ENCODE measurements at places on chromosomes 2 and 18.

DNA sequence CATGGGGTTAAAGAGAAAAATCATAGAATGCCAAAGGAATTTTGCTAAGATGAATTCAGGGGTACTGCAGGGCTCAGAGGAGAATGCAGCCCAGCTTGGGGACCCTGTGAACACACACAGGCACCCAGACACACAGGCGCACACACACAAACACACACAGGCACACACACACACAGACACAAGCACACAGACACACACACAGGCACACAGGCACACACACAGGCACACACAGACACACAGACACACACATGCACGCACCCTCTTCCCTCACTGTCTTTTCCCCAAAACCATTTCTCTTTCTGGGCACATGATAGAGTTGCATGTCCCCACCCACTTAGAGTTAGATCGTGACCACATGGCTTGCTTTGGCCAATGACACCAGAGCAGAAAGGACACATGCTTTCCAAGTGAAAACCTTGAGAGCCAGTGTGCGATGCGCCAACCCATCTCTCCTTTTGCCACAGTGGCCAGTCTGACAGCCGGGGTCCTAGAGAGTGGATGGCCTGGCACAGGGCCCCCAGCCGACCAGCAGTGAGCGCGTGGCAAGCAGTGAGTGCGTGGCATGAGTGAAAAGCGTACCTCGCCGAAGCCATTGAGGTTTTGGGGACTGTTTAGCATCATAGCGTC is 163.3 kb downstream of the KLHL29 start:
- DNase-seq: no peak

DNA sequence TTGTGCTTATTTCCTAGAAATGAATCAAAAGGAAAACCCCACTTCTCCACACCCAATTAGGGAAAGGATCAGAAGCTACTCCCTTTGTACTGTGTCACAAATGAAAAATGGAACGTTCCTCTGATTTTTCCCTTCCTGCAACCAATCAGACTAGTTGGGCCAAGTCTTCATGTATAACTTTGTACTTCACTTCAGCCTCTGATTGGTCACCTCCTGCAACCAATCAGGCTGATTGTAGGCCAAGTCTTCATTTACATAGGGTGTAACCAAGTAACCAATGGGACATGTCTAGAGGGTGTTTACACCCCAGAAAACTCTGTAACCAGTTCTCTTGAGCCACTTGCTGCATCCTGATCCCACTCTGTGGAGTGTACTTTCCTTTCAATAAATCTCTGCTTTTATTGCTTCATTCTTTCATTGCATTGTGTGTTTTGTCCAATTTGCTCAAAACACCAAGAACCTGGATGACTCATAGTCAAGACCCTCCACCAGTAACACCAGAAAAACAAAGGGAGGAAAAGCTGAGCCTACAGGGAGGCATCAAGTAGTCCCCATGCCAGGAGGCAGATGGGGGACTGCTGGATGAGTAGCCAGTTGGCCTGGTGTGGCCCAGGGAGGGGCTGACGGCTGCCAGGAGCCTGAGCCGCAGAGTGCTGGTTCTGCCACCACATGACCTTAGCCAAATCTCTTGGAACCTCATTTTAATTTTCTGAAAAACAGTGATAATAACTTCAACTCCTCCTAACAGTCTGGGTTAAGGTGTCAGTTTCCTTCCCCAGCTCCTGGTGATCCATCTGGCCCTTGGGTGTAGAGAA is 46.1 kb downstream of the SOWAHC start:
- no peak for DNase-seq

- DNase-seq: no peak
Measured at GRCh38 chr2:41932241-41933045, 115.4 kb upstream of the PKDCC start.

DNA sequence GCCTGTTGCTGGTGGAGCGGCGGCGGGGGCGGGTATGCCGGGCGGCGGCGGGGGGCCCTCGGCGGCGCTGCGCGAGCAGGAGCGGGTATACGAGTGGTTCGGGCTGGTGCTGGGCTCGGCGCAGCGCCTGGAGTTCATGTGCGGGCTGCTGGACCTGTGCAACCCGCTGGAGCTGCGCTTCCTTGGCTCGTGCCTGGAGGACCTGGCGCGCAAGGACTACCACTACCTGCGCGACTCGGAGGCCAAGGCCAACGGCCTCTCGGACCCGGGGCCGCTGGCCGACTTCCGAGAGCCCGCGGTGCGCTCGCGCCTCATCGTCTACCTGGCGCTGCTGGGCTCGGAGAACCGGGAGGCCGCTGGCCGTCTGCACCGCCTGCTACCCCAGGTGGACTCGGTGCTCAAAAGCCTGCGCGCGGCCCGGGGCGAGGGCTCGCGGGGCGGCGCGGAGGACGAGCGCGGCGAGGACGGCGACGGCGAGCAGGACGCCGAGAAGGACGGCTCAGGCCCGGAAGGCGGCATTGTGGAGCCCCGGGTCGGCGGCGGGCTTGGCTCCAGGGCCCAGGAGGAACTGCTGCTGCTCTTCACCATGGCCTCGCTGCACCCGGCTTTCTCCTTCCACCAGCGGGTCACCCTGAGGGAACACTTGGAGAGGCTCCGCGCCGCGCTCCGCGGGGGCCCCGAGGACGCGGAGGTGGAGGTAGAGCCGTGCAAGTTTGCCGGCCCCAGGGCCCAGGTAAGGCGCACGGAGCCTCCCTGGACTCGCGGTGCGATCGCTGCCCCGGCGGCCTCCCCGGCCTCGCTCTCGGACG is 1.0 kb downstream of the ZCCHC2 start:
- peak; percentile 37 for DNase-seq

DNA sequence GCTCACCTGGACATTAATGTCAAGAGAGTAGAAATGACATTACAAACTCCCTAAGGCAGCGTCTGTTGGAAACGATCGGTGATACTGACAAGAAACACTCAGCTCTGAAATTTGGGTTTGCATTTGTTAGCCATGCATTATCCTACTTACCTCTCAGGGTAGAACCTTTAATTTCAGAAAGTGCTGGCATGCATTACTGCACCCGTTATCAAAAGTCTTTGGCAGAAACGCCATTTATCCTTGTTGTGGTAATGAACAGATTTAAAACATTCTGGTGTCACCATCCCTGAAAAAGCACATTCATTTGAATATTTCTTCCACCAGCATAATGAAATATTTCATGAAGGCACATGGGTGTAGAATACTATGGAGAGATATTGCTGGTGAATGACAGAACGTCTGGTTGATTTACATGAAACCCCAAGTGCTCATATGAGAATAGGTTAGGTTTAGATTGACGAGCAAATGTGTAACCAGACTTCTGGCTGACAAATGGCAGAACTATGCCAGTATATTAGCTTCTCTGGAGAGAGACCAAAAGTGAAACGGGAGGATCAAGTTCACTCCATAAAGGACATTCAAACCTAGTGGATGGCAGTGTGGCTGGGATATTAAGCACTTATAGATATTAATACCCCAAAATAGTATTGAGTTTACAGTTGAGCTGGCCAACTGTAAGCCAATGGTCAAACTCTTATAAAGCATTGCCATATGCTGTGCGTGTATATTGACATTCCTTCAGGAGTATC is 53.5 kb upstream of the ITGB6 start:
- DNase-seq: no peak

GRCh38 chr2:221095356-221095755 is 476.7 kb downstream of the EPHA4 start:
- no peak for DNase-seq

- DNase-seq: no peak
Measured at GRCh38 chr18:79043288-79043687, 25.9 kb upstream of the ATP9B start.

GRCh38 chr18:12552879-12553242 is 105.0 kb downstream of the SPIRE1 start:
- DNase-seq: no peak

DNA sequence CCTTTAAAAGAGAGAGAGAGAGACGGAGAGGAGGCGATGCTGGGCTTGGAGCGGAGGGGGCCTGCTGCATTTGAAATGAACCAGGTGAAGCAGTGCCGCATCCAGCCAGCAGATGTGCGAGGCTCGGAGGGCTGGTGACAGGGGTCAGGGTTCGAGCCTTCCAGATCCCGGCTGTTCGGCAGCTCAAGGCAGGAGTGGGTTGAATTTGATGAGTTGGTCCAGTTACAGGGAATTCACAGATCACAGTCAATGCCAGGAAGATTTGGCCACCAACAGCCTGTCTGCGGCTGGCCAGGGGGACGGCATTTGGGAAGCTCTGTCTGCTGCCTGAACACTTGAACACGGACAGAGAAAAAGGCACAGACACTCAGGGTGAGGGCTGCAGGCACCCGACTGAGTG is 48.6 kb downstream of the PTGR3 start:
- DNase-seq: no peak

DNA sequence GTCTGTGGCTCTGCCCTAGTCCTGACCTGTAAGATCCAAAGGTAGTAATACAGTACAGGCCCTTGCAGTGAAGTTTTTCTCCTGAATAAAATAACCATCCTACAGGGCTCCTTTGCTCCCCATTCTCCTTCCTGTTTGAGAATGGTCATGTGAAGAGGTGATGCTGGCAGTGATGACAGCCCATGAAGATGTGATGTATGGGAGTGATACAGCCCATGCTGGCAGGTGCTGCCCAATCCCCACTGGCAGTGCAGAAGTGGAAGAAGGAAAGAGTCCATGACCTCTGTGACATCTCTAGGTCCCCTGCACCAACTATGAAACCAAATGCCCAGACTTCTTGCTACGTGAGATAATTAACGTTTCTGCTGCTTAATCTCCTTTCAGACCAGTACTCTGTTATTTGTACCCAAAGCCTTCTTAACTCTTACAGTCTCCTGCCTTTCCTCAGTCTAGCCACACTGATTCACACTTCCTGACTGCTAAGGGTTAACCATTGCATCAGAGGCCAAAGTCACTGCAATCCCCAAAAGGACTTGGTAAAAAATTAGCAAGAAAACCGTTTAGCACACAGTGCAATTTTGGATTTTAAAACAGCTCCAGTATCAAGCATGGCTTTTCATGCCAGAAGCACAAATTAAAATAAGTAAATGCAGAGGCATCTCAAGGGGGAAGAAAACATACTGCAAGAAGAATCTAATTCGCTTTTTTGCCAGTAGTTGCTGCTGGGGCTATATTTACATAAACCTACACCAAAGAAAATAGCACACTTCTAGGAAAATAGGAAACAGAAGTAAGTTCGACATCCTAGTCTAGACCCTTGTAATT is 98.0 kb downstream of the STK39 start:
- no peak for DNase-seq

DNA sequence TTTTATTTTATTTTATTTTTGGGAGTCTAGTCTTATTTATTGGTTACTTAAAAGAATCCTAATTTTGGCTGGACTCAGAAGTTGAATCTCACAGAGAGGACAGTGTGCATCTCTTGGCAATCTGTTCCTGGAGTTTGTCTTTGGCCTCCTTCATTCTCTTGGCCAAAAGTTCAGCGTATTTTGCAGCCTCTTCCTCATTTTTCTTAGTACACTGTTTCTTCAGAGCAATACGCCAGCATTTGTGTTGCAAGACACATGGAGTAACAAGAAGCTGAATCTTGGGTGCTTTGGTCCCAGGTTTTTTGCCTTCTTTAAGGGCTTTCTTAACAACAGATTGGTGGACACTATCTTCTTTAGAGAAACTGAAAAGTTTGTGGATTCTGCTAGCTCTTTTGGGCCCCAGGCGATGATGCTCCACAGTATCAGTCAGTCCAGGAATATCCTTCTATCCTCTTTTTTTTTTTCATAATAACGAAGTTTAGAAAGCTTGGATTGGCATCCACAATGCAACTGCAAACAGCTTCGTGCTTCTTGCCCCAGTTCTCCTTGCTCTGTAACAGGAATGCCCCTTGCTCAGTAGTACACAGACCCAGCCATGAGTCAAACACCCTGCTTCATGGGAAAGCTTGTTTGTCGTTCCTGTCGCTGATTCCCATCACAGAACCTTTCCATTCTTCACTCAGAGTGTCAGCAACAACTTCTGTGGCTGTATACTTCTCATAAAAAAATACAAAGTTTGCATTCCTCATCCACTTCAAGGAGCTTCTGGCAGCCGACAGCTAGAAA is 34.8 kb upstream of the RFX8 start:
- DNase-seq: no peak

- peak; percentile 27 for DNase-seq
Measured at GRCh38 chr2:201118961-201119854, 3.2 kb downstream of the CFLAR start.

DNA sequence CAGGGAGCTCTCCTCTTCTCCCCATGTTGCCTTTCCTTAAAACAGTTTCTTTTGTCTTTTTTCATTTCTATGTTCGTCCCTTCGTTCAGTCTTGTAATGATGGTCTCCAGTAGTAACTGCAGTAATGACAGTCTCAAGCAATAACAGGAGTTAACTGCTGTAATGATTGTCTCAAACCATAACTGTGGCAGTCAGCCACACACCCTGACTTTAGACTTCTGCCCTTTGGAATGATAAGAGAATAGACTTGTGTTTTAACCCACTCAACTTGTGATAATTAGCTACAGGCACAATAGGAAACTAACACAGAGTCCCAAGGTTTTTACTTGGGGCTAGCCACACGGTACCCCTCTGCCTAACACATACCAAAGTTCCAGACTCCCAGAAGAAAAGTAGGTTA is 12.1 kb downstream of the TMEM131 start:
- no peak for DNase-seq

- peak; percentile 54 for DNase-seq
Measured at GRCh38 chr2:85564144-85564563, 2.9 kb upstream of the GGCX start.

GRCh38 chr2:29213888-29214291 is 98.7 kb downstream of the CLIP4 start:
- no peak for DNase-seq

DNA sequence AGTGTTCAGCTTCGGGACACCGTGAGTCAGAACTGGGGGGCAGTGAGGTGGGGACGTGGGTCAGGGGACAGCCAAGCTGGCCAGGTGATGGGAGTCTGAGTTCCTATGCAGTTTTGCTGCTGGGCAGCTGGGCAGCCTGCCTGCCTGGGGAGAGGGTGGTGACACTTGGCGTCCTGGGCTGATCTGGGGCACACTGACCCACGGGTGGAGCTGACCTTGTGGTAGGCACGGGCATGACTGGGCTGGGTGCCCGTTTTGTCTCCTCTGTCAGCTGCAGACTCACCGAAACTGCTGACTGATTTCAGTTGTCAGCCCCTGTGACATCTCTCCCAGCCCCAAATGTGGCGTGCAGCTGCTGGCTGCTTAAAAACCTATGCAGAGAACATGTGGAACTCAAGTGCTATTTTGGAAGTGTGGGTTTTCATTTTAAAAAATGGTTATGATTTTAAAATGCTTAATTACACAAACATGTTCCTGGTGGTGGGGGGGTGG is 32.6 kb upstream of the E2F6 start:
- no peak for DNase-seq

GRCh38 chr2:196598846-196599245 is 40.7 kb upstream of the CCDC150 start:
- no peak for DNase-seq
